ENCODE measurements at places on chromosomes 7 and 10. TPM values are rescaled to one million over a fixed set of nuclear protein-coding genes. Genes with fewer than 3 reads are reported as not detected.

The CUBN gene
- total RNA-seq, result 6.8 TPM

The SEMA3D gene
- 3.2 TPM for total RNA-seq

The TRIM74 gene
- not detected for total RNA-seq

The DGKB gene
- not detected for total RNA-seq

The FAM107B gene
- total RNA-seq, result 89.9 TPM

The NUDCD3 gene
- total RNA-seq, result 62.0 TPM

The MACROH2A2 gene
- 1.1 TPM for total RNA-seq

The NXPH1 gene
- not detected for total RNA-seq

The SLC13A1 gene
- total RNA-seq, result not detected

The MYL10 gene
- not detected for total RNA-seq

The POLR2J3 gene
- 12.4 TPM for total RNA-seq

The PIP gene
- total RNA-seq, result not detected

The LDB3 gene
- not detected for total RNA-seq

The MMD2 gene
- total RNA-seq, result not detected

The OR2A1 gene
- not detected for total RNA-seq

The PAPOLB gene
- total RNA-seq, result not detected

The ZPBP gene
- not detected for total RNA-seq

The CLDN4 gene
- 0.10 TPM for total RNA-seq

The SEC31B gene
- 0.89 TPM for total RNA-seq

The ADAM12 gene
- 0.20 TPM for total RNA-seq

The LIPM gene
- total RNA-seq, result not detected

The SLC26A4 gene
- 1.3 TPM for total RNA-seq

The TAS2R41 gene
- not detected for total RNA-seq

The CALML3 gene
- total RNA-seq, result not detected

The VIPR2 gene
- not detected for total RNA-seq

The LIPJ gene
- total RNA-seq, result not detected

The GAD2 gene
- total RNA-seq, result not detected

The IFIT3 gene
- 61.5 TPM for total RNA-seq

The CYP3A7 gene
- not detected for total RNA-seq

The GNGT1 gene
- total RNA-seq, result not detected

The BAIAP2L1 gene
- 2.4 TPM for total RNA-seq

The SFTPA1 gene
- not detected for total RNA-seq

The SDHAF3 gene
- total RNA-seq, result 8.1 TPM
